ENCODE measurements at places on chromosomes 4 and X. TPM values are rescaled to one million over a fixed set of nuclear protein-coding genes. Genes with fewer than 3 reads are reported as not detected.

GRCh38 chr4:8185930-8186329, 13.2 kb upstream of the SH3TC1 start:
- DNase-seq = no peak

DNA sequence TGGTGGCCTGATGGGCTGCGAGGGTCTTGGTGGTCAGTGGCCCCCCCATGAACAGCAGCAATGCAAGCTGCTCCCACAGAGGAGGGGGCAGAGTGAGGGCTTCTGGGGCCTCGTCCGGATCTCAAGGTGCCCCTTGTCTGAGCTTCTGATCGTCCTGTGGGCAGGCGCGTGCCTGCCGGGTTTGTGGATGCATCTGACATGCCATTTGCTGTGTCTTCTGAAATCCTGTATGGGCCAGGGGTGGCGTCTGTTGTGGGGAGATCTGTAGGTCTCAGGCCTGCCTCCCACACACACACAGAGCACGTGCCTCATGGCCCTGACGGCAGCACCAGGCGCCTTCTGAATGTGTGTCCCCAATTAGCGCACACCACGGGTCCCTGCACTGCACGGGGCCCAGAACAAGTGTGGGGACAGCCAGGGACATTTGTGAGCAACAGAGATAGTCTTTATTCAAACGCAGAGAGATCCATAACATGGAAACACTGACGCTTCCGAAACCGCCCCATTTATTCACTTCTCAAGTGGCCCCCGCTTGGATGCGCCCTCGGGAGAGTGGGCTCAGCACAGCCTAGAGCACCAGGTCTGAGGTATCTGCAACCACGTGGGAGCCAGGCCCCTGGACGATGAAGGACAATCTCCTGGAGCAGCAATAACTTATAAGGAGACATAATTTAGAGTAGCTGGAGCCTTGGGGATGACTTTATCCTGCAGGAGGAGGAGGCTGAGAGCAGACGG, 5.7 kb downstream of the SPON2 start:
- no peak for DNase-seq

GRCh38 chr4:4480685-4481398, 61.0 kb downstream of the STX18 start:
- no peak for DNase-seq

Gene ODAPH
- 0.04 TPM for polyA plus RNA-seq

DNA sequence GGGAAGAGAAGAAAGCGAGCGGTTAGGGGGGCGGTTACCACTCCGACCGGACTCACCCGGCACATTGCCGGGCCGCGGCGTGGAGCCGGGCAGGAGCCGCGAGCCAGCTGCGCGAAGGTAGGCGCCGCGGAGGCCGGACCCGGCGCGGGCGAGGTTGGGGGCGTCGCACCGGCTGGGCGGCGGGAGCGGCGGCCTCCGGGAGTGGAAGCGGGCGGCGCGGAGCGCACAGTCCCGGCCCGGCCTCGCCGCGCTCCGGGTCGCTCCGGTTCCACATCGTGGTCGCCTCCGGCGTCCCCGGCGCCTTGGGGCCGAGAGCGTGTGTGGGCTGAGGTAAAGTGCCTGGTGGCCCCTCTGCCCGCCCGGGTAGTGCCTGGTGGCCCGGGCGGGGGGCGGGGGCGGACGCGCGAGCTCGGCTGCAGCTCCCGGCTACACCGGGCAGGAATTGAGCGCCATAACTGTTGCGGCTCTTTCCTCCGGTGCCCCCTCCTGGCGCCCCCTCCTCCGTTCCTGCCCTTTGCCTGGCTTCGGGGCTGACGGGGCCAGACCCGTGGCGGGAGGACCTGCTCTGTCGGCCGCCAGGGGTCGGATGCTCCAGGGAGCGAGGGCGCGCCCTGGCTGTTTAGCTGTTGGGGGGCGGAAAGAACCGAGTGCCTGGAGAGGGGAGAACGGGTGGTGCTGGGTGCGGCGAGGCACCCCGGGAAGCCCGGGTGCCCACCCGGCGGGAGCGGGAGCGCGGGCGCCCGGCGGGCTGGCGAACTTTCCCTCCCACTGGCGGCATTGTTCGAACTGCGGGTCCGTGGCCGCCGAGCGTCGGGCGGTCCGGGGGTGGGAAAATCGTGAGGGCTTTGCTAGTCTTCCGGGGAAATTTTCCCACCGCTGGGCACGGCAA, 626 bp downstream of the JADE3 start:
- DNase-seq = peak; percentile 53

Gene CEP135
- polyA plus RNA-seq = 2.0 TPM

GRCh38 chr4:86261636-86262035, 98.2 kb downstream of the MAPK10 start:
- no peak for DNase-seq

DNA sequence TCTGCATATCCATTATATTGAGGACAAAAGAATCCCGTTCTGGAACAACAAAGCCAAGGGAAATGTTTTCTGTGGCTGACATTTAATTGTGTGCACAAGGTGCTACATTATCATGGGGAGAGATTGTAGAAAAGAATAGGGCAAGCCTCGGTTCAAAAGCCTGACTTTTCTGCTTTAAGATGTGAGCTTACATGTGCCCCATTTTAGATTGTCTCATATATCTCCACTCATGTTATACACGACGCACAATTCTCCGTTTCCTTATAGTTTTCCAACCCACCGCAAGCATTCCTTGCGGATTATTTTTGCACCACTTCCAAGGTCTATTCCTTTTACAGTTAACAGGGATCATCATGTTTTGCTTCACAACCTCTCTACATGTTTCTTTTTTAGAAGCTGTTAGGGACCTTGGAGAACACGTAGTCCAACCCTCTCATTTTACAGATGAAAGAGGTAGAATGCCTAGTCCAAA, 99.6 kb upstream of the MAML3 start:
- no peak for DNase-seq

DNA sequence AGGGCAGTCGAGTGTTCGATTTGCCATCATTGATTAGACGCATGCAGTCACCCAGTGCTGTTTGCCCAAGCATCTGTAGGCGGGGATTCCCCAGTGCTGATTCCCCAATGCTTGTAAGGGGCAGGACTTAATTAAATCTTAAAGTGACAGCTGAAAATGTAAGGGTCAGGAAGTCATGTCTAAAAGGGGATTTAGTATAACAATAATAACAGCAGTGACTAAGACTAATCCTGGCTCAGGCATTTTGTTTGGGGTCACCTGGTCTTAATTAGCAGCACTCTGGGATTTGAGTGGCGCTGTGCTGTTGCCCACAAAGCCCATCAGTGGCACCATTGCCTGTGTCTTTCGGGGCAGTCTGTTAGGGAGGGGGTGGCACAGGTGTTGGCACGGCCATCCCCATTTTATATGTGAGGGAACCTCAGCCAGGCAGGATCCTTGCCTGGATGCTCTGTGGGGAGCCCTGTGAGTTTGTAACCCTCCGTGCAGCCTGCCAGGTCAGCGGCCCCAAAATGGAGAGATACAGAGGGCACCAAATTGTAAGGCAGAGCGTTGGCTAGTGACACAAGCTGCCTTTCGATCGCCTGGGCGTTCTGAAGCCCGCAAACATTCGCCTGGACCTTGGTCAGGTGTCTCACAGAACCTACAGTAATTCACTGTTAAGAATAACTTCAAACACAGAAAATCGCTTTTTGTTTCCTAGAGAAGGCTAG, 146.7 kb downstream of the TBL1X start:
- no peak for DNase-seq

Gene REELD1
- polyA plus RNA-seq = 0.03 TPM

Gene DACH2
- polyA plus RNA-seq = 0.01 TPM

GRCh38 chrX:40778861-40779575, 43.7 kb upstream of the MED14 start:
- DNase-seq = no peak

DNA sequence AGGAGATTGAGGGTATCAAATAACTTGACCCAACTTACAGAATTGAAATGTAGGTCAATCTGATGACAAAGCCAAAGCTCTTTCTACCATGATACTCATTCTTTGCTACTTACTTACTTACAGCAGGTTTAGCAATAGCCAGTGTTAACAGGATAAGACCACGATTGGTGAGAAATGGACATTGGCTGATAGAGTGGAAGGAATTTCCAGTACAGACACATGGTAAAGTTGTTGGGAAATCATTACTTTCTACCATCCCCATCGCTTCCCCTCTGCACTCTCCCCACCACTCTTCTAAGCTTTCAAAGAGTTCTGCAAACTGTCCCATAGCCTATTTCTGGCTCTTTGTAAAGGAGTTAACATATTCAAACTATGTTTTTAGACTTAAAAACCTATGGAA, 119.7 kb downstream of the CHRNA9 start:
- DNase-seq = no peak

Measured in psoas muscle (tissue), 8 donors.